Esophagus mucosa (tissue), 1 donor: ENCODE measurements at places on chromosomes 1 and 21. TPM values are rescaled to one million over a fixed set of nuclear protein-coding genes. Genes with fewer than 3 reads are reported as not detected.

Gene IL22RA1
- total RNA-seq: 10.7 TPM

GRCh38 chr21:35615325-35615724 lies 445.0 kb downstream of the SETD4 start:
- peak; percentile 25 for ATAC-seq

Gene SLC9C2
- 0.12 TPM for total RNA-seq

- no peak for ATAC-seq
Measured at GRCh38 chr1:31708324-31708723, 4.5 kb upstream of the COL16A1 start.

DNA sequence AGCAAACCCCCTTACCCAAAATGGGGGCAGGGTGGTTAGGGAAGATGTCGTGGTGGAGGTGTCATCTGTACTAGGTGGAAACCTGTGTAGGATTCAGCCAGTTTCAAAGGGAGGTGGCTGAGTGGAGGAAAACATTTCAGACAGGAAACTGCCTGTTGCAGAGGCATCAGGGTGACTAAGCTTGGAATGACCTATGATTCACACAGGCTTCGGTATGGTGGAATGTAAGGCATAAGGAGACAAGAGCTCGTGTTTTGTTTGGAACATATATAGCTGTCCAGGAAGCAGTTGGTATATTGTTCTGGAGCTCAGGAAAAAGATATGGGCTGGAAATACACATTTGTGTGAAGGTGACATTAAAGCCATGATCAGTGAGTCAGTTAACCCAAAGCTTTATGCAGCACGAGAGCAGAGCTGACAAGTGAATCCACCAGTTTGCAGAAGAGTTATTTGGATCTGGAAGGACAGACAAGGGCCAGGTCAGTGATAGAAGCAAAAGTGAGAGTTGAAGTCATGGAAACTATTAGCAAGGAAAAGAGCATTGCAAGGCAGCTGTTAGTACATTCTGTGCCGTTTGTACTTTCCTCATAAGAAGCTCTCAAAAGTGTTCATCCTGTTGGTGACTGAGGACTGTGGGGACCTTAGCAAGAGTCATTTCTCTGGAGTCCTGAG lies 12.2 kb downstream of the UTP25 start:
- peak; percentile 96 for ATAC-seq

Gene GNAT2
- not detected for total RNA-seq

GRCh38 chr1:159000625-159001024 lies 9.1 kb upstream of the IFI16 start:
- peak; percentile 86 for ATAC-seq

DNA sequence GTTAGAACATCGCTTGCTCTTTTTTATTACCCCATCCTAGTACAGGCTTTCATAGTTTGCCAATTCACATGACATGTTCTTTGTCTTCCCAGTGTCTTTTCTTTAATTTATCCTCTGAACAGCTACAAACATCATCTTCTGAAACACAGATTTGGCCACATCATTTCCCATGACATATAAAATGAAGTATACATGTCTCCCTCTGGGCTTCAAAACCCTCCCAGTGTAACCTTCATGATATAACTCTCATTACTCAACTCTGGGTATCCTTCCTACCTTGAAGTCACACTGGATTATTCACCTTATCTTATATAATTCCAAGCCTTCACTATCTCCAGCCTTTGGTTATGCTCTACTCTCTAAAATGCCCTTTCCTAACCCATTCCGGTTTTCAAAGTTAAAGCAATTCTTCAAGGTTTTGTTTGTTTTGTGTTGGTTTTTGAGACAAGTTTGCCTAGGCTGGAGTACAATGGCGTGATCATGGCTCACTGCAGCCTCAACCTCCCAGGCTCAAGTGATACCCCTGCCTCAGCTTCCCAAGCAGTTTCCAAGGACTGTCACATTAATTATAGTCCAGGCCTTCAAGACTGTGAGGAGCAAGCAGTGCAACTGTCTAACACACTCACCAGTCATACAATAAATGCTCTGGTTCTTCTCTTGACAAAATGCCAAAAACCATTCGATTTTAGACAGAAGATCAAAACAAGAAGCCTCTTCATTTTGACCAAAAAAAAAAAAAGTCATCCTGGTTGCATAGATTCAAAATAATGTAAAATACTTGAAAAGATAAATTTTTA lies 5.8 kb downstream of the RGS1 start:
- no peak for ATAC-seq

Gene NUDT4B
- total RNA-seq: not detected

DNA sequence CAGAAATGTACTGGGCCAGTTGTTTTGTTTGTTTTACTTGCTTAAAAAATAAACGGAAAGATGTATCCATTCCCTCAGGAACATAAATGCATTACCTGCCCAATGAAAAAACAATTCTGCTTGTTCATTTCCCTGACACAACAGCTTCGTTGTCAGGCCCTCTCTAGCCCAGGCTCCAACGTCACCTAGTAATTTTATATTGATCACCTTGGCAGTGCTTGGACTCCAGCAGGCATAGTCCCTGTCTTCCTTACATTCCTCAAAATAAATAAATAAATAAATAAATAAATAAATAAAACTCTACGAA lies 1.2 kb downstream of the CEP170 start:
- ATAC-seq: no peak
